ENCODE measurements at places on chromosomes 13 and 19.

DNA sequence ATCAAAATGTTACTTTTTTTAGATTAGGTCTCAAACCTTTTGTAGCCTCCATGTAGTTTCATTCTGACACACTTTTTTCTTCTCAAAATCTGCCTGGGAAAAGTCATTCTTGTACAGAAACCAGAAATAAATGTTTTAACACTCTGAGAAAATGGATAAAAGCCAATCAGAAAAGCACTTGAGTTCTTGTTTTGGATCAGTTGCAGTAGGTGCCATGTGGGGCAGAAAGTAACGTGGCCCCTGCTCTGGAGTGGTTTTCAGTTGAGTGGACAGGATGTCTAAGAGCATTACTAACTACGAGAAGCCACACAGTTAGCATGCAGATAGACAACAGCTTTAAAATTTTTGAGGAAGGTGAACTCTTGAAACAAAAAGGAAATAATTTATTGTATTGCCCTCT lies 19.1 kb downstream of the GPR183 start:
- no peak for DNase-seq

GRCh38 chr13:26653310-26653709 lies 95.8 kb downstream of the WASF3 start:
- no peak for DNase-seq

DNA sequence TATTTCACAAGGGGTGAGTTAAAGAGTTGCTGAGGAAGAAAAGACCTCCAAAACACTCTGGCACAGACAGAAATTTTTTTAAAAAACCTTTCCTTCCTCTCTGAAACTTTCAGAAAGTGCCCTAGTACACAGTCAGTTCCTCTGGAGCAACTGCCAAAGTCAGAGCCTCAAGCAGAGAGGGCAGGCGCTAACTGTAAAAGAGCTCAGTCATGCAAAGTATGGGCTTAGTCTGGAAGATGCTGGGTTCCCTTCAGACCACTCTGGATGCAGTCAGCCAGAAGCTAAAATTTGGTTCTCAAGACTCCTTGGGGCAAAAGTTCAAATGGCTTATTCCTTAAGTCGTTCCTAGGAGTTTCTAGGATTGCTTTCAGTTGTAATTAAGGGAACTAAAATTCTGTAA lies 671.6 kb downstream of the PCDH9 start:
- no peak for DNase-seq

GRCh38 chr19:29804493-29804892 lies 7.3 kb upstream of the CCNE1 start:
- DNase-seq, result no peak

DNA sequence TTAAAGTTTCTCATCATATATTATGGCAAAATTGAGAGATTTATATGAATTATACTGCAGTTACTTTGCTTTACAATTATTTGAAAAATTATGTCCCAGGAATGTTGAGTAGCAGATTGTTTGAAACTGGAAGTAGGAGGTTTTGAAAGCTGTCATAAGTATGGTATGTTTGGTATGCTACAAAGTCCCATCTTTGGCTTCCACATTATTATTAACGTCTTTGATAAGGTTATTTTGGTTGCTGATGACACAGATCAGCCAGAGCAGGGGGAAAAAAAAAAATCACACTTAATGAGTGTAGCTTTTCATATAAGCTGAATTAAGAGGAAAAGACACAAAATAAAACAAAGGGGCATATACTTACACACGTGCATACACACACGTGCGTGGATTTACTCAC lies 130.1 kb downstream of the SLITRK1 start:
- DNase-seq, result no peak

GRCh38 chr19:40686882-40687524 lies 3.4 kb downstream of the NUMBL start:
- no peak for DNase-seq

DNA sequence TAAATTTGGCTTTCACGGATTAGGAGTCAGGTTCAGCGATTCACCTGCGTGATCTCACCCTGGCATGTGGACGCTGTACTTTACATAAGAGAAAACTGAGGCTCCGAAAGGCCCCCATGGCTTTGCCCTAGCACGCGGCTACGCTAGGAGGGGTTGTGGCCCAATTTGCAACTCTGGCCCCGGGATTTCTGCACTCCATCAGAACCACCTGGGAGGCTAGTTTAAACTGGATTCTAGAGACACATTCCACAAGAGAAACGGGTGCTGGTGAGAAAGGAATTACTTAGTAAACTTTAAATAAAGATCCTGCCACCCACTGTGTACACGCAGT lies 6.2 kb downstream of the BCL3 start:
- no peak for DNase-seq

GRCh38 chr13:49649963-49650312 lies 21.6 kb downstream of the ARL11 start:
- DNase-seq, result no peak

DNA sequence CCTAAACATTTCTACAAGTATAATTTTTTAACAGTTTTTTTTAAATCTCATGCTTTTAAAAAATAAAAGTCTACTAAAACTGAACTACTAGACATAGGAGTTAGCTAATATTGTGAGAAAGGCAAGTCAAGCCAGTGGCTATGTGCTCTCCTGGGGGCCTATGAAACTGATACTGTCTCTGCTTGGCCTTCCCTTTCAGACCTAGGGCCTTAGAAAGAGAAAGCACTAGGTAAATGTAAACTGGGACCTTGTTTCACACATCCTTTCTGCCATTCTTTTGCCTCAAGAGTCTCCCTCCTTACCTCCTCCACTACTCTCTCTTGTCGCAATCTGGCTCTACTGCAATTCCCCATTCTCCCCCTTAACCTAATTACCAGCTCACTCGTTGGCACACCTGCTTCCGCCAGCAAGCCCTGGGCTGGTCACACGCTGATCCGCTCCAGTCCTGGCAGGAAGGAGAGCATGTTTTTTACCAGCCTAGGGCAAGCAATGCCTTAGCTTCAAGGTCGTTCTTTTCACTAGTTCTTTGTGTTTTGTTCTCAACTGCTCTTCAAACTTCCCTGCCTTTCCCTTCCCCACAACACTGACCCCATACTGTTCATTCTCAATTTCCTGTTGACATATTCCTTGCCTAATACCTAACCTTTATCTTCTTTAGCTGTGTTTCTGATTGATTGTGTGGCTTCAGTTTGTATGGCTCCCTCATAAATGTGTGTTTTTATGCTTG lies 23.1 kb downstream of the TBC1D4 start:
- no peak for DNase-seq

DNA sequence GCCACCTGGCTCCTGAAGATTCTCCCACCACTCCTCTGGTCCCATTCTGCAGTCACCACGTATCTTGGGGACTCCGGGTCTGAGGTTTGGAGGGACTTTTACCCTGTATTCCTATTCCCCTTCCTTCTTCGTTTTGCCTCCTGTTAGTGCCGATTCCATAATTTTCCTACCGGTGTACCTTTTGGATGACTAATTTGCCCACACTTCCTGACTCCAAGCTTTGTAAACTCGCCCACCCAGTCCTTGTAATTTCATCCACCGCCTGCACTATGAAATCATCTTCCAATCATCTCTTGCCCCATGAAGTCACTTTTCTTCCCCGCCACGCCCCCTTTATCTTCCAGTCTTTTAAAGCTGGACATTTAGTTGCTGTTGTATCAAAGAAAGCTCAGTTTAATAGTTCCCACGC lies 572 bp downstream of the UCHL3 start:
- no peak for DNase-seq

DNA sequence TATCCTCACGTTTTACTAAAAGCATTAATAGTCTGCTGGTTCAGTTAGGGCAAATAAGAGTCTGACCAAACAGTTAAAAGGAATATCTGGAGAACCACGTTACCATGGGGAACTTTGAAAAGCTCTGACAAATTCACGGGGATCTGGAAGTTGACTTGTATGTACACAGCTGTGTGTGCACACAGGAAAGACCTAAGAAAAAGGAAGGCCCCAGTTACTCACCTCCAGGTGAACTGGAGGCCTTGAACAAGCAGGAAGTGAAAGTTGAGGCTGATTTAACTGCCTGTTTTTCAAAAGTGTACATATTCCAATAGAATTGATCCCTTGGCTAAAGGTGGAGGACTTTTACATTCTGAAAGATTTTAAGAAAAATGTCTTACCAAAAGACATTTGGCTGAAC lies 1891.6 kb upstream of the PCDH20 start:
- DNase-seq, result no peak

- DNase-seq, result no peak
Observed at GRCh38 chr13:36418022-36418805, 14.1 kb upstream of the CCNA1 start.

GRCh38 chr19:498511-498891 lies 2.2 kb downstream of the MADCAM1 start:
- no peak for DNase-seq

DNA sequence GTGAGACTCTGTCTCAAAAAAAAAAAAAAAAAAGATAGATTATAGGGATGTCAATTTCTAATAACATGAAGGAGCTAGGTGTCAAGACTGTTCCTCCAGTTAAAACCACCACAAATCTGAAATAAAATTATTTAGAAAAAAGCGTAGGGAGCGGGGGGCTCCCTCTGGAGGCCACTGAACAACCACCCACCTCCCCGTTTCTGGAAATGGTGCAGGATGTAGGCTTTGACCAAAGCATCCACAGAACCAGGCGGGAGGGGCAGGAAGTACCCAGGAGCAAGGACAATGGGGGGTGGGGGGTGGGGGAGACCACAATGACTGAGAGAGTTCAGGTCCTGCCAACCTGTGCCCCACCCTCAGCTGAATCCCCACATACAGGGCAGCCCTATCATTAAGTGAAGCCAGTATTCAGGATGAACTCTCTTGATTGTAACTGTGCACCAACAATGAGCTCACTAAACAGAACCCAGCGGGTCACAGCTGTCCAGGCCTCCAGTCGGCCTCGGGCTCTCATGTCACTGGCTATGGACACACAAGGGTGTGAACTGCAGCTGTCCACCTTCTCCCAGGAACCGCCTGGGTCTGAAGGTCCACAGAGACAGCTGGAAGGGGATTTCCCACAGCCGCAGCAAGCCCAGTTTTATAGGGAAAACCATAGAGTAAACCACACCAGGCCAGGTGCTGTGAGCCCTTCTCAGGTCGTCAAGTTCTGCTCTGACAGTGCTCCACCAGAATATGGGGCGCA lies 6.6 kb downstream of the ZSCAN18 start:
- no peak for DNase-seq

DNA sequence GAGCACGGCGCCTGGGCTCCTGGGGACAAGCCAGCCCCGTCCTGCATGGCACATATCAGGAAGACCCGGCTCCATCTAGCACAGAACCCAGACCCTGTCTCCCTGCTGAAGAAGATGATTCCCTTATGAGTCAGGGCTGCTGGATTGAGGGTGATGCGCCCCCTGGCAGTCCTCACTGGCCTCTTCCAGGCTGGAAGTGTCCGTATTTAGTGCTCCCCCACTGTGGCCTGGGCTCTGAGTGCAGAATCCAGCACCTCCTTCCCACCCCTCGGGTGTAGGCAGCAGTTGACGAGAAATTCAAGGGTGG lies 14.9 kb downstream of the COMP start:
- DNase-seq, result no peak

- DNase-seq, result no peak
Observed at GRCh38 chr13:80242728-80243427, 98.0 kb downstream of the SPRY2 start.

GRCh38 chr13:33106656-33107360 lies 90.6 kb downstream of the KL start:
- DNase-seq, result no peak

DNA sequence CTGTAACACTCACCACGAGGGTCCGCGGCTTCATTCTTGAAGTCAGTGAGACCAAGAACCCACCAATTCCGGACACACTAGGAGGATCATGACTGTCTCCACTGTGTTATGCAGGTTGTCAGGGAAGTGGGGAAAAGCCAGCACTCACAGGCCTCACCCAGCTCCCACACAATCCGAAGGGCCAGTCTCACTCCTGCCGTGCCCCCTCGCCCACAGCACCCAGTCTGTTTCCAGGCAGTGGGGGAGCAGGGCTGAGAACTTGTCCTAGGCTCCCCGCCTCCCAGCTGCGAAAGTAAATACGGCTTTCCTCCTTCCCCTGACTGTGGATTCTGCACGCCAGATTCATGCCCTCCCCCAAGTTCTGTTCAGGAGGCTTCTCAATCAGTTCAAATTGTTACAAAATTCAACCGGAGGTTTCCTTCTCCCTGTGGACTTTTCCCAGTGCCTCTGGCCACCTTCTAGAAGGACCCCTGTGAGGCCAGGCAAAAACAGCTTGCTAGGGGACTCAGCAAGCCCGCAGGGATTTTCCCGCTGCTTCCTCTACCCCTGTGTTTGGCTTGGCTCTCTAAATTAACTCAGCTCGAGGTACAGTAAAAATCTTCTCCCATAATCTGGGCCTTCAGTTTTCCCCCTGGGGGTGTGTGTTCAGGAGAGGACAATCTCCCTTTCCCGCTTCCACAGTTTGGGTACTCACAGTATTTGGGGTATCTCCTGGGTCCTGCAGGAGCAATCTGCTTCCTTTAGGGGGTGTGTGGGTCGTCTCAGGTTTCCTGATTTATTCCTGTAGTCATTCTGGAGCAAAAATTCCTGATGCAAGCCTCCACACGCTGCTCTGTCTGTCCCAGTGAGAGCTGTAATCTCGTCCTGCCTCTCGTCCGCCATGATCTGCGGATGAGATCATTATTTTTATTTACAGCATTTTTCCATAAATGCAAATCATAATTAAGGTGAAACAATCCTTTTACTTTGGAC lies 899.8 kb downstream of the GPC5 start:
- no peak for DNase-seq

GRCh38 chr13:97719736-97720135 lies 233.7 kb upstream of the IPO5 start:
- DNase-seq, result no peak

DNA sequence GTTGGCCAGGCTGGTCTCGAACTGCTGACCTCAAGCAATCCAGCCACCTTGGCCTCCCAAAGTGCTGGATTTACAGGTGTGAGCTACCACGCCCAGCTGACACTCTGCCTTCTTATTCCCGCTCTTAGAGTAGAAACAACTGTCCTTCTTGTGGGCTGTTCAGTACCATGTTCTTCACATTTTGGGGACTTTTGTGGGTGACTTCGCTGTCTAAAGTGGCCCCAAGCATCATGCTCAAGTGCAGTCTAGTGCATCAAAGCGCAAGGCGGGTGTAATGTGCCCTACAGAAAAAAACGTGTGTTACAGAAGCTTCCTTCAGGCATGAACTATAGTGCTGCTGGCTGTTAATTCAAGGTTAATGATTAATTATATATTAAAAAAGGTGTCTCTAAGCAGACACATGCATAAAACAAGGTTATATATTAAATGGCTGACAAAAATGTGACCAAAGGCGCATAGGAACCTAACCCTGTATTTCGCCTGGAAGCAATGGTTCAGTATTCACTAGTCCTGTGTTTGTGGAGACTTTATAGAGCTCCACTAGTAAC lies 38.3 kb downstream of the ABCC4 start:
- no peak for DNase-seq

- DNase-seq, result no peak
Observed at GRCh38 chr19:44728178-44728577, 20.3 kb upstream of the BCL3 start.

- no peak for DNase-seq
Observed at GRCh38 chr19:14560776-14561108, 11.1 kb downstream of the NDUFB7 start.

Data from hypothalamus (tissue), 51 donors.